ENCODE measurements at places on chromosomes 13 and 19.
A peak's percentile ranks its signal among the peaks of the same experiment; 100 is the strongest.

GRCh38 chr13:93145199-93145598 is 81.4 kb upstream of the GPC6 start:
- DNase-seq: no peak

DNA sequence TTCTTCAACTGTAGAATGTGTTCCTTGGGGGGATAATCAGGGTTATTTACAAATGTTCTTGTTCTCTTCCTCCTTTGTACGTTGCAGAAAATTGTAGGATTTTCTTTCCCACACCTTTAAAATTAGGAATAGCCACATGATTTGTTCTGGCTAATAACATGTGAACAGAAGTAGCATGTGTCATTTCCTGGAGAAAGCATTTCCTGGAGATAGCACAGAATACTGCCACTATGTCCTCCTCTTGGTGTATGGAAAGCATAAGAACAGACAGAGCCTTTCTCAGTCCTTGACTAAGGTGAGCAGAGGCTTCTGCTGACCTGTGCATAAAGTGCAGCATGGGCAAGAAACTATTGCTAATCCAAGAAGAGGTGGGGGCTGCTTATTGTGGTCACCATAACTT is 101.8 kb downstream of the FAM216B start:
- DNase-seq: no peak

GRCh38 chr19:16113727-16114126 is 2.0 kb downstream of the RAB8A start:
- DNase-seq: no peak

DNA sequence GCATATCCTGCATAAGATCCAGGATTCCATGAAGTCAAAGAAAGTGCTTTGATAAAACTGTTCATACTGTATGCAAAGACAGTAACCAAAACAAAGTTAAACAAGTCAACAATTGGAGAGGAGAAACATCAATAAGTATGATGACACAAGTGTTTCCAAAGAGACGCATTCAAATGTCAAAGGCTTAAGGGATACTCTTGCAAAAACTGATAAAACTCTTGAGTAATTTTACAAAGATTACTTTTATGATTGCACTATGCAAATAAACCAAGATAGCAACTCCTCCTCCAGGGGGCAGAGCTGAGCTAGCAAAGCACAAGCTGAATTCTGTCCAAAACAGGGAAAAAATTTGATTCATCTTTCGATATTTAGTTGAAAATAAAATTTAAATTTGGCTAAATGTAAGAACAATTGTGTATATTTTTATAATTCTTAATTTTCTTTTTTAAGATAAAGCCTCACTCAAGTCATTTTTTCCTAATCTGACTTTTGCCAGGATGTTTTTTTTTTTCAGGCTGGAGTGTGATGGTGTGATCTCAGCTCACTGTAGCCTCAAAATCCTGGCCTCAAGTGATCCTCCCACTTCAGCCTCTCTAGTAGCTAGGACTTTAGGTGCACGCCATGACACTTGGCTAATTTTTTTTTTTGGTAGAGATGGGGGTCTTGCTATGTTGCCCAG is 84.0 kb downstream of the MZT1 start:
- DNase-seq: peak; percentile 24

DNA sequence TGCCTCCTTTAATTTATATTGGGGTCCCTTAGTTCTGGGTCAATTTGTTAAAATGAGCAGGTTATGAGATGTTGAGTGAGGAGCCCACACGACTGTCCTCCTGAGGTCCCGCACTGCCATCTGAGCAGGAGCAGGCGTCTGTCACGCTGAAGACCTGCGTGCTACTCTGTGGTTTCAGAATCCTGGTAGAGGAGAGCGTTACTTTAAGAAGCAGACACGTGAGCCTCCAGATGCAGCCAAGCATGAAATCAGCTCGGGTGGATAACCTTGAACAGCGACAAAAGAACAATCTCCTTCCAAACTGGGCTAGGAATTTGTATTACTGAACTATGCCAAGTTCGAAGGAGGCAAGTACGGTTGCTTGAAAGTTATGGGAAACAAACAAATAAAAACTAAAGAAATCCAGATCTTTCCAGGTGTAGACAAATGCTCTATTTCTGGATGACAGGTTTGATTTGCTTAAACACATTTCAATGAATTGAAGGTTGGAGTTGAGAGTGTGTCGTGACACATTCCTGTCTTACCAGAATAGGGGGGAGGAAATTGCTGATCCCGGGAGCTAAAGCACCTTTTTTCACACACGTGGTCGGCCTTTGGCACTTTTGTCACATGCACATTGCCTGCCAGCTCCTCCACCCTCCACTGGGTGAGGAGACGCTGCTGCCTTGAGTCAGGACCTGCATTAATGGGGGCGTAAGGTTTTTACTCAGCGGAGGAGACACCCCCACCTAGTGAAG is 945.5 kb upstream of the SLC10A2 start:
- no peak for DNase-seq
